ENCODE measurements at places on chromosomes 16 and 17.

GRCh38 chr16:15055141-15056053 lies 477 bp downstream of the NTAN1 start:
- peak; percentile 20 for DNase-seq

GRCh38 chr17:50564916-50565315 lies 4.4 kb downstream of the CACNA1G start:
- DNase-seq = no peak

- no peak for DNase-seq
Measured at GRCh38 chr17:39705786-39706348, 6.0 kb downstream of the ERBB2 start.

DNA sequence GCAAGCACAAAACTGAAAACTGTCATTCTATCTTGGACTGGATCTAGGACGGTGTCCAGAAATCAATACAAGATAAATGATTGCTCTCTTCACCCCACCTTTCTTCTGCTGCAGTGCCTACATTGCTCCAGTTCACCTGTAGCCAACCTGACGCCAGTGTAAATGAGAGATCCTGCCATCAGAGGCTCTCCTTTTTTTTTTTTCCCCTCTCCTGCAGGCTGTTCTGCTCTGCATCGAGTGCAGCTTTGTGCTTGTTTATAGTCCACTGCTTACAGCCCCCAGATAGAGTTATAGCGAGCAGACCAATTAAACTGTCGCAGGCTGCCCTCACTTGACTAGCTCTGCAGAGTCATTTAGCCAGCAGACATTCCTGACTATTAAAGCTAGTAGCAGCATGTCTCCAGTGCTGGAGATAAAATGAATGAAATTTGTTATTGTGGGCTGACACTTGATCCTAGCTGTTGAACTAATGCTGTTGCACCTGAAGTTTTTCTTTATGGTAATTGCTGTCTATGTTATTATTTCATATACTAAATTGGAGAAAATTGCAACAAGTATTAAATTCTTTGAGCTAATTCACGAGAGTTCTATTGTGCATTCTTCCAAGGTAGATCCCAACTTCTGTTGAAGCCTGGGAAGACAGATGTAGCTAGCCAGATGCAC lies 257.1 kb downstream of the FTO start:
- DNase-seq = no peak

DNA sequence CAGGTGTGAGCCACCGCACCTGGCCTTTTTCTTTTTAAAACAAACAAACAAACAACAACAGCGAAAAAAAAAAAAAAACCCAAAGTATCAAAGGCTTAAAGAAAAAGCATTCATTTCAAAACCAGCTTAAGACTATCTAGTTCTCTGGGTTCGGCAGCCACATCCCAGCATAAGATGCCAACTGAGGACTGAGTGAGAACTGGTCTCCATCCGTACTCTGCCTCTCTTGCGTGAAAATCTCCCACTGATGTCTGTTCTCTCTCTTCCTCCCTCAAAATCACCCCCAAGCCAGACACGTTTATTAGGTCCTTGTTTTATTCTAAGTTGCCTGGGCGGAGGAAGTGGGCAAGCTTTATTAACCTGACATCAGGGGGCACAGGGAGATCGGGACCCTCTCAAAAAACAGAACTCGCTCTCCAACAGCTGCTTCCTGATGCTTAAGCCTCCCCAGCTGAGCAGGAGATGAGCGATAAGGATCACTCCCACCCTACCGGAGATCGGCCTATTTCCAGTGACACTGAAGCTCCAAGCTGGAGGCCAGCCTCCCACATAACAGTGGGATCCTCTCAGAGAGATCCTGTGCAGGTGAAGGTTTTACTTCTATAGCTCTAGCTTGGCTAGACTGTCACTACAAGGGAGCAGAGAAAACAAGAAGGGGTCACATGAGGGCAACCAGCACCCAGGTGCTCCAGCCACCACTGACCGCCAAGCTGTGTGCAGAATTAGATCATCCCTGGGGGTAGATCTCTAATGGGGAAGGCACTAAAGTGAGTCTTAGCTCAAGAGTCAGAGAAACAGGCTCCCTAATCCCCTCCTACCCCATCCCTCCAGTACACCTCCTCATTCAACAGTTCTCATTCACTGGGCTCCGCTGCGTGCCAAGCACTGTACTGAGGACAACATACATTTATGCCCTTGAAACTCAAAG lies 13.6 kb downstream of the CDC42EP4 start:
- DNase-seq = no peak

DNA sequence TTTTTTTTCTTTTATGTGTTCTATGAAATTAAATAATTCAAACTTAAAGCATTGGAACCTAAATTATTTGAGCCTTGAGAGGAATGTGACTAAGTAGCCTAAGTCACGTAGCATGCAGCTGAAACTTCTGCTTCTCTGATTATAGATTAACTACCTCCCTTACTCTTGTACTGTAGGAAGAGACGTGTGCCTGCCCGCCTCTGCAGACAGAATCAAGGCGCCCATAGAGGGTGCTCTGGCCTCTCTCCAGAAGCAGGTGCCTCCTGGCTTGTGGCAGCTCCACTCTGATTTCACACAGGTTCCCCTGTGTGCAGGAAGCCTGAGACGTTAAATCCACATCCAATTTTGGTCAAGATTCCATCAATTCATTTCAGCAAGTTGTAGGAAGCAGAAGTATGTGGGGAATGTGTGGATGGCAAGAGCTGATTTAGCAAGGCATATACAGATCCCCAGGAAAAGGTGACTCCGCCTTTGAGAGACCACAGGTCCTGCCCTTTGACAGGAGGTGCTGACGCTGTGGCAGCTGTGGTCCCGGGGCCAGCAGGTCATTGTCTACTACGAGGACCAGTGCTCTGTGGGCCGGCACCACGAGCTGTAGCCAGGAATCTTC lies 1418.8 kb downstream of the CDH11 start:
- DNase-seq = peak; percentile 5

- DNase-seq = no peak
Measured at GRCh38 chr17:47813512-47814031, 8.0 kb downstream of the OSBPL7 start.

DNA sequence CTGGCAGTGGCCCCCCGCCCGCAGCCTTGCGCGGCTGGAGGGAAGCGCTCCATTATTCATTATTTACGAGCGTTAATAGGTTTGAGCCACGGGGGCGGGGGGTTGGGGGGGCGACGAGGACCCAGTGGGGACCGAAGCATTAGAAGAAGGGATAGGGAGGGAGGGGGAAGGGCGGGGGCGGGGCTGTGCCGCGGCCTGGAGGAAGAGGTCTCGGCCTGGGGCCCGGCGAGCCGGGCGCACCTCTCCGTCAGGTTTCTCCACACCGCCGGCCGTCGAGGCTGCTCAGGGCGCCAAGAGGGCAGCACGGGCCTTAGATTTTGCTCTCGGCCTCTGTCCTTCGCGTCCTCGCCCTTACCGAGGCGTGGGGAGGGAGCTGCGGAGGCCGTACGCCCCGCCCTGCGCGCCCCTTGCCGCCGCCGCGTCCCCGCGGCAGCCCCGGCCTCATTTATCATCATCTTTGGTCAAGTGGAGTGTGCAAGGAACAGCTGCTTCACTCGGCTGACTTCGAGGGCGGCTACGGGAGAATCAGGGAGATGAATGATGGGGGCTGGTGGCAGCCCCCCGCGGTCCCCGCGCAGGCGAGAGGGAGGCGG lies 54.2 kb downstream of the SREBF1 start:
- peak; percentile 67 for DNase-seq
